ENCODE measurements at places on chromosomes 6 and 20.

DNA sequence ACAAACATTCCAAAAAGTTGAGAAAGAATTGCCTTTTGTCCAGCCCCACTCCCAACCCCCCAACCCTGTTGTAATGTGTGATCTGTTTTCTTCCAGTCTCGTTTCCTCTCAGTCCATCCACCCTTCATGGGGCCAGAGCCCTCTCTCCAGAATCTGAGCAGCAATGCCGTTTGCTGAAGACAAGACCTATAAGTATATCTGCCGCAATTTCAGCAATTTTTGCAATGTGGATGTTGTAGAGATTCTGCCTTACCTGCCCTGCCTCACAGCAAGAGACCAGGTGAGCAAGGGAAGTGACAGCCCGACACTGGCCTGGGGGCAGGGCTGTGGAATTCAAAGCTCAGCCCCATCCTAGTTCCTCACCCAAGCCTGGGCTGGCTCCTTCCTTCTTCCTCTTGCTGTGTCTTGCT is 7.8 kb downstream of the MAVS start:
- no peak for DNase-seq

- DNase-seq, result no peak
Observed at GRCh38 chr6:111228094-111228493, 140.8 kb downstream of the SLC16A10 start.

- DNase-seq, result no peak
Observed at GRCh38 chr20:37837924-37838323, 65.0 kb upstream of the VSTM2L start.

DNA sequence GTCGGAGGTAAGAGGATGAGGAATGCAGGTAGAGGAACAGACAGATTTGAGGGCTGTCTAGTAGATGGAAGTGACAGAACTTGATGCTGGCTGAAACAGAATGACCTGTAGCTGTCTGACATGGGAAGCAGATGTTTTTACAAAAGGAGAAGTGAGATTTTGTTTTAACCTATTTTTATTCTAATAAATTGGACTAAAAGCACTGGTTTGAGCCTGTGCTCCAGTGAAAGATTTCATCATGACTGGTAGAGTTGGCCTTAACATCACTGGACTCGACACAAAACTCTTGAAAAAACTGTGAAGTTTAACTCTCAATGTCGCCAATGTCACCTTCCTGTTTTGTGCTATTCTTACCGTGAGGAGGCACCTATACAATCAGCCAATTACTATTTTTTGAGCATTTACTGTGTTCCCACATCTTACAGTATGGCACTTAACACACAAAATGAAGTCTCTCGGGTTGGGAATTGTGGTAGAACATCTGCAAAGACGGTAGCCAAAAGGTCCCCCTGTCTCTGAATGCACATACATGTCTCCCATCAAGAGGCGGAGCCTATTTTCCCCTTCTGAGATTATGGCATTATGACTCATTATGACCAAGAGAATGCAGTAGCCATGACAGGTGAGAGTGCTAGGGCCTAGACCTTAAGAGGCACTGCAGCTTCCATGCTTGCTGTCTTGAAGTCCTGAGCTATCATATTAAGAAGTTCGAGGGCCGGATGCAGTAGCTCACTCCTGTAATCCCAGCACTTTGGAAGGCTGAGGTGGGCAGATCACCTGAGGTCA is 93.2 kb downstream of the FOXF2 start:
- peak; percentile 13 for DNase-seq

DNA sequence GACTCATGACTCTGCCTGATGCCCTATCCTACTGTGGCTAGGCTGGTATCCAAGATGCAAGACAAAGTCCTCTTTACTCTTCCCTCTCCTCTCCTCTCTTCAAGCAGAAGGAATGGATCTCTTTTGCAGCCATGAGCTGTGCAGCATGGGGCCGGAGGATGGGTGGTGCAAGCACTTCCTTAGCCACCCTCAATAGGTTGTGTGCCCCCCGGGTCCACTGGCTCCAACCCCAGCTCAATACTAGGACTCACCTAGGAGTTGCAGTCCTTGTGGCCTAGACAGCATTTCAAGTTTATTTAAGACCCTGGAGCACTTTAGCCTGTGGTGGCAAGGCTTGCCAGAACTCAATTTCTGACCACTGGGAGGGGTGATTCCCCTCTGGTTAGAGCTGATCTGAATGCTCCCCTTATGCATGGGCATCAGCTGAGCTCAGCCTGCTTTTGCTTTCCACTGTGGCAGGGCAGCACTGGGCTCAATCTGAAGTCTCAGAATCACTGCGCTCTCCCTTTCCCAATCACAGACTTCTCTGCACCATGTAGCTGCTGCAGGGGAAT is 29.0 kb upstream of the GRM4 start:
- no peak for DNase-seq

GRCh38 chr20:64058536-64058935 is 4.5 kb upstream of the TCEA2 start:
- no peak for DNase-seq

DNA sequence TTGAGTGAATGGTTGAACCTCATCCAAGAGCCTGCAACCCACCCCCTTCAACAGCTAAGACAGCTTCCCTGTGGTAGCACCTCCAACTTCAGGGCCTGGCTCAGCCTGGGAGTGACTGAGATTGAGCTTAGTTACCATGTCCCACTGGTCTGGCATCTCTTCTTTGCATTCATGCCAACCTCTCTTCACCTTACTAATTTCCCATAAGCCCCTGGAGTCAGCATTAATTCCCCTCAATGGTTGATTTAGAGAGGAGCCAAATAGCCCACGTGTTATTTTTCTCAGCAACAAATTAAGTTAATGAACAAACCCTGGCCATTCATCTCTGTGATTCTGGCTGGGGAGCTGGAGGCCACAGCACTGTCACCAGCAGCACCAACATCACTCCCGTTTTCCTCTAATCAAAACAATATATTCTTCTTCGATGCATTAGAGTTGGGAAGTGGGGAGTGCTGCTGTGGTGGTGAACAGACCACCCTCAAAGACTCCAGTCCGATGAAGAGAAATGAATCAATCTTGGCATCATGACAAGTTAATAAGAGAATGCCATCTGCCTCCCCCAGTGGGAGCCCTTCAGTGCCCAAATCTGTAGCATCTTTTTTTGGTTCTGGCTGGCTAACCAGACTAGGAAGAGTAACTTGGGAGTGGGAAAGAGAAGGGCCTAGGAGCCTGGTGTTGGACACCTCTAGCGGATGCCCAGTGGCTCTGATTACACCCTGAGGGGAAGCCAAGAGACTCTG is 316.9 kb upstream of the RNF24 start:
- DNase-seq, result no peak

- no peak for DNase-seq
Observed at GRCh38 chr20:47783828-47784598, 1.3 kb downstream of the SULF2 start.

- no peak for DNase-seq
Observed at GRCh38 chr6:131015630-131016263, 47.3 kb downstream of the EPB41L2 start.
